Dorsolateral prefrontal cortex (tissue), 122 donors: ENCODE measurements at places on chromosomes 7 and 10. TPM values are rescaled to one million over a fixed set of nuclear protein-coding genes. Genes with fewer than 3 reads are reported as not detected.

Gene GRID1
- total RNA-seq, result 67.7 TPM

DNA sequence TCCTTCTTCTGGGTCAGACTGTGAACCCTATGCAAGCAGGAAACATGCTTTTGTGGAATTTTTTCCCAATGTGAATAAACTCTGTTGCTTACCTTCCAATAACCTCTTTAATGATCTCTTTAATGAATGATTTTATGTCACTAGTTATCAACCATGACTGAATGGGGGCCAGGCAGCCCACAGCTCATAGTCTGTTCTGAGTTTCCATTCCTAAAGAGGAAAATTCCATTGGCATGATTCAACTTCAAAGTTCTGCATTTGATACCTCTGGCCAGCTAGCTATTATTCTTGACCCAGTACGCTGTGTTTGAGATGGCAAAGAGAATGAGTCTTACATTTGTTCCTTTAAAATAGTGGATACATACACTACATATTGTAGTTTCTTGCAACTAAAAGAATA, 867.8 kb upstream of the CELF2 start:
- DNase-seq, result no peak

- peak; percentile 70 for DNase-seq
Measured at GRCh38 chr10:61899997-61900828, 1.3 kb upstream of the ARID5B start.

- no peak for DNase-seq
Measured at GRCh38 chr7:107581387-107582013, 1.5 kb downstream of the BCAP29 start.

DNA sequence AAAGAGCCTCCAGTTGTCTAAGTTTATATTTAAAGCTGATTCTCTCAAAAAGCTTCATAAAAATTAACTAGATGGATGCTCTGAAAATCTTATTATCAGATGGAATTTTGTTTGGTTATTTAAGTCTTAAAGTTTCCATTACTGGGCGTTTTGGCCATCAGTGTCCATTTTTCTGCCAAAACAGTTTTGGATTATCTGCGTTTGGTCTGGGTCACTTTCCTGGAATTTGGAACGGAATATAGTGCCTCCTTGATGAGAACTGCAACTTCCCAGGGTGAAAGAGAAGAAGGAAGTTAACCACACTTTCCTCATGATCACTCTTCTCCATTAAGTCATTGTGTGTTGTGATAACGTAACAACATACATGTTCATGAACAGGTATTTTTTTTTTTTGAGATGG, 764.9 kb upstream of the AUTS2 start:
- DNase-seq, result no peak

GRCh38 chr10:60163786-60164185, 225.9 kb downstream of the ANK3 start:
- no peak for DNase-seq

DNA sequence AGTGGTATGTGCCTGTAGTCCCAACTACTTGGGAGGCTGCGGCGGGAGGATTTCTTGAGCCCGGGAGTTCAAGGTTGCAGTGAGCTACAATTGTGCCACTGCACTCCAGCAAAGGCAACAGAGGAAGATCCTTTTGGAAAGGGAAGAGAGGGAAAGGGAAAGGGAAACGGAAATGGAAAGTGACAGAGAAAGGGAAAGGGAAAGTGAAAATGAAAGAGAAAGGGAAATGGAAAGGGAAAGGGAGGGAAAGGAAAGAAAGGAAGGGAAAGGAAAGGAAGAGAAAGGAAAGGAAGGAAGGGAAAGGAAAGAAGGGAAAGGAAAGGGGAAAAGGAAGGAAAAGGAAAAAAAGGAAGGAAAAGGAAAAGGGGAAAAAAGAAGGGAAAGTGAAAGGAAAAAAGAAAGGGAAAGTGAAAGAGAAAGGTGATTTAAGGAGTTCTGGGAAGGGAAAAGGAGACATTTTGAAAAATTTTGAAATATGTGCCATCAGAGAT, 2.3 kb upstream of the ZC3HAV1 start:
- no peak for DNase-seq

- no peak for DNase-seq
Measured at GRCh38 chr7:22720791-22721786, 5.9 kb upstream of the IL6 start.

Gene AGAP4
- 35.7 TPM for total RNA-seq

- DNase-seq, result no peak
Measured at GRCh38 chr7:103048833-103049232, 25.8 kb downstream of the FBXL13 start.

Gene LRRC18
- not detected for total RNA-seq

Gene FANK1
- total RNA-seq, result 5.2 TPM

DNA sequence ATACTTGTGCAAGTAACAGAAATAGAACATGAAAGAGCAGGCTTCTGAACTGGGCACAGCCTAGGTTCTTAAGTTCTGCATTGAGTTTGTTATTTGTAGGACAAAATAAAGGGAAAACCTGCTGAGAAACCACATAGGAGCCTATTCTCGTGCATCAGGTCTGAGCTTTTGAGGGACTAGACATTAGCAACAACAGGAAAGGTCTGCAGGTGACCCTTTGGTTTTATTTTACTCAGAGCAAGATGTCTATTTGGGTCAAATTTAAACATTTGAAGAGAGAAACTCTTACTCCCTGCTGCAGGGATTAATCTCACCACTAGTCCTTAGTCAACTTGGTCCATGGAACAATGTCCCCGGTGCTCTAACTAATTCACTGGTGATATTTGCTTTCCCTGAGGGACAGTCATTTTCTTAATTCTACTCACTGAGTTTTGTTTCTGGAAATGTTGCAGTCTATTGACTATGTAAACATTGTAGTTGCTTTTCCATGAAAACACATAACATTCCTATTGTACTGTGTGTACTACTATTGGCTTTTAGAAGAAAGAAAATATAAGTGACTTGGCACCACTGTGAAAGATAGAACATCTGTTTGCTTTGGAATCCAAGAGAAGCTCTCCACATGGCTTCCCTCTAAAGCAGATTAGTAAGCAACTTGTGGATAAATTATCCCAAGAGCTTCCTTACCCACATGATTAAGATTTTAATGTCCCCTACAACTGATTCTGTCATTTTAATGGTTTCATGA, 108.2 kb downstream of the CHRM2 start:
- no peak for DNase-seq

- no peak for DNase-seq
Measured at GRCh38 chr10:106355450-106355849, 809.1 kb downstream of the SORCS1 start.

DNA sequence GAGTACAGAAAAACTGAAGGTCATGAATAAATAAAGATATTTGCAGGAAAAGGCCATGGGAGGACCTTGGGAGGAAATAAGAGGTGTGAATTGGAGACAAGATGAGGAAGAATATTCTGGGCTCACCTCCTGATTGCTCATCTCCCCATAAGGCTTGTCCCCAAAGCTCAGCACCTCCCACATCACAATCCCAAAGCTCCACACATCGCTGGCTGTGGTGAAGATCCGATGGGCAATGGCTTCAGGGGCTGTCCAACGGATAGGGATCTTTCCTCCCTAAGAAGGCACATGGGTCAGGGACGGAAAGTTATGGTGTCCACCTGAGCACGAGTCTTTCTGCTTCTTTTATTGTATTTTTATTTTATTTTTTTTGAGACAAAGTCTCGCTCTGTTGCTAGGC, 12.9 kb downstream of the ZYX start:
- no peak for DNase-seq

GRCh38 chr7:151694828-151695580, 175.3 kb upstream of the RHEB start:
- DNase-seq, result no peak

DNA sequence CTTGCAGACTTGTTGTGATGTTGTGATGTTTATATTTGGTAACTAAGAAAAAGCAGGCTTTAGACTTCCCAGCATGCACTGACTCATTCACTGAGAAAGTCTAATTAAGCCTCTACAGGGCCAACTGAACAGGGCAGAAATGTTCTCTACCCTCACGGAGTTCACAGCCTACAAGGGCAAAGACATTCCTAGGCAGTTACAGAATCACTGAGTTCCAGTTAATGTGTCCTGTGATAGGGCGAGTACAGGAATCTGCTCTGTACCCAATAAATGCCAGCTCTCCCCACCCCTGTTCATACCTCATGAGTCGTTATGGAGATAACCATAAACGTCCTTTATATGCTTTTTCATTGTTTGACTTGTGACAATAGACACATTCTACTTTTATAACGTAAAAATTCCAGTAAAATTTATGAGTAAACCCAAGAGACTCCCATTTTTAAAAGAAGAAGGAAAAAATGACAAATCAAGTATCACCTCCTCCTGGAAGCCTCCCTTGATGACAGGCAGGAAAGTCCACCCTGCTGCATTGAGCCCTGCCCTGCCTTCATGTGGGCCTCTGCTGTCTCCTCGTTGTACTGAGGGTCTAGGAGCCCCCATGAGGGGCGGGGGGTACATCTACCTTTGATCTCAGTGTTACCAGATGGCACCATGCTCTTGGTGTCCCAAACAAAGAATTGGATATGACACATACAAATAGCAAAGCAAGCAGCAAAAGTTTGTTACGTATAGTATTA, 14.3 kb downstream of the MUC12 start:
- DNase-seq, result no peak

GRCh38 chr7:5629941-5630340, 151.5 kb downstream of the RNF216 start:
- DNase-seq, result peak; percentile 74

- DNase-seq, result peak; percentile 88
Measured at GRCh38 chr10:86182150-86182549, 184.4 kb downstream of the GRID1 start.

- no peak for DNase-seq
Measured at GRCh38 chr7:64636386-64636785, 29.5 kb upstream of the ZNF107 start.

- DNase-seq, result no peak
Measured at GRCh38 chr10:127649642-127650041, 87.3 kb upstream of the FOXI2 start.

Gene NRCAM
- total RNA-seq, result 327 TPM

DNA sequence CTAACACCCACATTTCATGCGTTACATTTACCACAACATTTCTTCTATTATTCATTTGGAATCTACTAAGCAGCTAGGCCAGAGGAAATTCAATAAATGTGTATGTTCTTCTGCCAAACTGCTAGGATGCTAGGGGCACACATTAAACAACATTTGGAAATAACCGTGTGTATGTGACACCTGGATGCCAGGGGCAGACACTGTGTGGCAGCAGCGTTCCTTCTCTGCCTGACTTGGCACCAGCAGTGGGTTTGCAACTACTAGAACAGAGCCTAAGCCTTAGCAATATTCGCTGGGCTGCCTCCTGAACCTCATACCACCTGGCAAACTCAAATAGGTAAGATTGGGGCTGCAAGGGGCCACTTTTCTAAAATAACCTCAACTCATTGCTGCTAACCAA, 182.1 kb downstream of the CHCHD3 start:
- no peak for DNase-seq

- DNase-seq, result no peak
Measured at GRCh38 chr10:33248638-33249037, 85.8 kb downstream of the NRP1 start.

Gene PPP1R3A
- total RNA-seq, result not detected

DNA sequence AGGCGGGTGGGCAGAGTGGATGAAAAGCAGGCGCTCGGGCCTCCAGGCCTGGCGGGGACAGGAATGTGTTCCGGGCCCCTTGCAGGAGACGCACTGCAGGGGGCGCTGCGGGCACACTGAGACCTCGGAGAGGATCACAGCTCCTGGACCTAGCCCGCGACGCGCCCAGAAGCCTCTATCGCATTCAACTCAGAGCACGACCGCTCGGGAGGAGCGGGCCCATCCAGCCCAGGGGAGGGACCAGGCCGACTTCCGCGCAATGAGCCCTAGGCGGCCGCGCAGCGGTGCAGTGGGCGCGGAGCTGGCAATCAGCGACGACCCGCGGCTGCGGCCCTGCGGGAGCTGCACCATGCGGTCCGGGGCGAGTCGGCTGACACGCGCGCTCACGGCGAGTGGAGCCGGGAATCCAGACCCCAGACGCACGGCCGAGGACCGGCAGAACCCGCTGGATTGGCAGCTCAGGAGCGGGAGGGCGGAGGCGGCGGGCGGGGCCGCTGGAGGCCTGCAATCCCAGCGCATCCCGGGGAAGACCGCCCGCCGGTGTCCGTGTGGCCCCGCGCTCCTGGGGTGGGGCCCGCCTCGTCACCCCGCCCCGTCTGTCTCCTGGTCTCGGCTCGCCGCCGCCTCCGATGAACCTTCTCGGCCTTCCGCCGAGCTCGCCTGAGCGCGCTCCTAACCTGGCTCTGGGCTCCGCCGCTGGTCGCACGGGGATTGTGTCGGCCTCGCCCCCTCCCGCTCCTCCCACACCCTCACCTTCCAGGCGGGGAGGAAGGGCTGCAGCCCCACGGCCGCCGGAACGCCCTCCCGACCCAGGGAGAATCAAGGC, 33.5 kb upstream of the GRID1 start:
- peak; percentile 95 for DNase-seq

DNA sequence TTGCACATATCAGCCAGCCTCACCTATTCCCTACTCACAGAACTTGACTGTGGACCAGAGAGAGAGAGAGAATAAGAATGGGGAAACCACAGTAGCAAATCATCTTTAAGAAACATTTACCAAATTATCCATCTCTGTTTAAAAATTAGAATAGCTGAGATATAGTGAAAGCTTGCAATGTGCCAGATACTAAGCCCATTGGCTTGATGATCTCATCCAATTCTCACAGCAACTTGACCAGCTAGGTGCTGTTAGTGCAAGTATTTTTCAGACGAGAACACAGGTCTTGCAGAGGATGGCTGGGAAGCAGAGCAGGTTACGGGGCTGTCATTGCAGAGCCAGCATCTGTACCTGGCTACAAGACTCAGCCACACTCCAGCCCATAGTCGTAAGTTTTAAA, 50.9 kb downstream of the KLF6 start:
- no peak for DNase-seq

Gene CTAGE4
- total RNA-seq, result not detected

Gene GNGT1
- not detected for total RNA-seq

DNA sequence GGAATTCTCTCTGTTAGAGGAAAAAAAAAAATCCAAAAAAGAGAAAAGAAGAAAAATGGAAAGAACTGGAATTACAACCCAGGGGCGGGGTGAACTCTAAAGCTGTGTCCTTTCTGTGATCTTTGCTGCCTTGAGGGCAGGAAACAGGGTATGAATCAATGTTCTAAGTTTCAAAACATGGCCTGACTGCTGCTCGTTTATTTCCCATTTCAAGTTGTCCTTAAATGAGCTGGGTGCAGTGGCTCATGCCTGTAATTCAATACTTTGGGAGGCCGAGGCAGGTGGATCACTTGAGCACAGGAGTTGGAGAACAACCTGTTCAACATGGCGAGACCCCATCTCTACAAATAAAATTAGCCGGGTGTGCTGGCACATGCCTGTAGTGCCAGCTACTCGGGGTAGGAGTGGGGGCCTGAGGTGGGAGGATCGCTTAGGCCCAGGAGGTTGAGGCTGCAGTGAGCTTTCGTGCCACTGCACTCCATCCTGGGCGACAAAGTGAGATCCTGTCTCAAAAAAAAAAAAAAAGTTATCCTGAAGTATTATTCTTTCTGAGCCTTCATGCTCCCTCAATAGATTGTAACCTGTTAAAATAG, 24.7 kb upstream of the TFAM start:
- DNase-seq, result no peak

Gene ZNF3
- 35.3 TPM for total RNA-seq

DNA sequence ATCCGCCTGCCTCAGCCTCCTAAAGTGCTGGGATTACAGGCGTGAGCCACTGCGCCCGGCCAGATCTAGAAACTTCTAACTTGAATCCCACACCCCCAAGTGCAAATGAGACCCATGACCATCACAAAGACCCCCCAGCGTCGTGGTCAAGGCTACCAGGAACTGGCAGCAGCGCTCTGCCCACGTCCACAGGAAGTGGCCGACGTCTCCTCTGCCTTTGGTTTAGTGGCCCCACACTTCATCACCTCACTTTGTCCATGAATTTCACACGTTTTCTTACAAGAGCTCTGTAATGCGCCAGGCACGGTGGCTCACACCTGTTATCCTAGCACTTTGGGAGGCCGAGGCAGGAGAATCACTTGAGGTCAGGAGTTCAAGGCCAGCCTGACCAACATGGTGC, 53.5 kb upstream of the TNRC18 start:
- DNase-seq, result no peak
